T-helper 1 cell (primary cell): ENCODE measurements at places on chromosomes 5 and 9.

- no peak for DNase-seq
Observed at GRCh38 chr9:36080519-36080918, 43.8 kb downstream of the RECK start.

DNA sequence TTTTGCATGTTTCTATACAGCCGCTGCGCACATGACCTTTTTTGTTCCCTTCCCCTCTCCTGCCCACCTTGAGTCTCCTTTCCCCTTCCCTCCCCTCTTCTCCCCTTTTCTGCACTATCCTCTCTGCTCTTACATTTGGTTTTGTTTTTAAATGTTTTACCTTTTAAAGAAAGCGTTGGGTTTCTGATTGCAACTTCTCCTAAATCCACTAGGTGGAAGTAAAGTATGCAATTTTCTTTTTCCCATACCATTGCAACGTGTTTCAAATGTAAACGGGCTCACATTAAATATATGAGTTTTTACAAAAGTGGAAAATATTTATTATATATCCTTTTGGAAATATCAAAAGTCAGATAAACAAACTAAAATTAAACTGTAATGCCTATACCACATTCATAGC, 500.9 kb downstream of the DIRAS2 start:
- DNase-seq = no peak

- DNase-seq = no peak
Observed at GRCh38 chr5:96177303-96177869, 215.7 kb upstream of the ELL2 start.

DNA sequence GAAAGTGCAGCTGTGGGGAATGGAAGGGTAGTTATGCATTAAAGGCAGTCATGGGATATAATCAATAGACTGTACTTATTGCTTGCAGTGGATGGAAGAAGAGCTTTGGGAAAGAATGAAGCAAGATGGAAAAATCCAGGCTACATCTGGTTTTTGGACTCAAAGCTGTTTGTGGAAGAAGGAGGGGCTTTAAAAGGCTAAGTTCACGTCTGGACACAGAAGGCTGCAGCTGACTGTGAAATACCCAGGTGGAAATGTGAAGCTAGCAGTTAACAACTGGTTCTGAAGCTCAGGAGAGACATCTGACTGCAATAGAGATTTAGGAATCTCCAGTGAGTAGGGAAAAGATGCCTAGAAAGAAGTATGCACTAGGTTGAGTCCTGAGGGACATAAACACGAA, 43.2 kb upstream of the TIMD4 start:
- no peak for DNase-seq

DNA sequence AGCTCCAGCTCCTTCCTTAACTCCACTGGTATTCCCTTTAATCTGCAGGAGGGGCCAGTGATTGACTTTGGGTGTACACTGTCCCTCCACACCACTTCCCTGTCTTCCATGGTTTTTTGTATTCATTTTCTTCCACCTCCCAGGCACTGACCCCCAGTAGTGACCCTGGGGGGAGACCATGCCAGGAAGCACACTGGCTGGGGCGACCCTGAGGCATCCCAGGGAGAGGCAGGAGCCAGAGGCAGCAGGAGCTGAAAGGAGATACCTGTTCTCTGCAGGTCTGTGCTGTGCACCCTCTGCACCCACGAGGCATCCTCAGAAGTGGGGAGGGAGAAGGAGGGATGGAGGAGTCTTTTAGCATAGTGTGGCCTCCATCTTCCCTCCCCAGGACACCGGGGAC, 27.6 kb downstream of the IRX4 start:
- no peak for DNase-seq

DNA sequence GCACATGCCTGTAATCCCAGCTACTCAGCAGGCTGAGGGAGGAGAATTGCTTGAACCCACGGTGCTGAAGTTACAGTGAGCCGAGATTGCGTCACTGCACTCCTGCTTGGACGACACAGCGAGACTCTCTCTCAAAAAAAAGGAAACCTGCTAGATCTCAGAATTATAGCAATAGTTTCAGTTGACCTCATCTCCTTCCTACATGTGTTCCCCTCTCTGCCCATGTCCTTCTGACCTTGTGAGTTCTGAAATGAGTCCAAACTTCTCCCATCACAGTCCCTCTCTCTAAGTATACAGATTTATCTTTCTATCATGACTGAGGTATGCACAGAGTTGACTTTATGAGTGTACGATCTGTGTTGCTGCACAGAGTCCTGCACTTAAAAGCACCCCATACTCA, 44.6 kb upstream of the SHOC1 start:
- DNase-seq = peak; percentile 6

DNA sequence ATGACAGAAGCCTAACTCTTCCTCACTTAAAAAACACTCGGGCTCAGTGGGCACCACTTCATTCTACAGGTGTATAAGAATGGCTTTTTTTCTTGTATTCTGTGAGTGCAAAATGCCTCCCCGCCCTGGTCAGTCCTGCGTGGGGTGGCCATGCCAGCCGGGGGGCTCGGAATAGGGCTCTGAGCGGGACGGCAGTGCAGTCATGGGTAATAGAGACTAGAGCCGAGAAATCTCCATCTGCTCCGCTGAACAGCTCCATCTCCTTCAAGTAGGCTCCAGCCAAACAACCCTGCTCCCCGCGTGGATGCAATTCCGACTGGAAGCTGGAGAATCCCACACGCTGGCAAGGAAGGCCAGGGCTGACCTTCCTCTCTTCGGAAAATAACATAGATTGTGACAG, 317.0 kb upstream of the IRX4 start:
- DNase-seq = no peak

DNA sequence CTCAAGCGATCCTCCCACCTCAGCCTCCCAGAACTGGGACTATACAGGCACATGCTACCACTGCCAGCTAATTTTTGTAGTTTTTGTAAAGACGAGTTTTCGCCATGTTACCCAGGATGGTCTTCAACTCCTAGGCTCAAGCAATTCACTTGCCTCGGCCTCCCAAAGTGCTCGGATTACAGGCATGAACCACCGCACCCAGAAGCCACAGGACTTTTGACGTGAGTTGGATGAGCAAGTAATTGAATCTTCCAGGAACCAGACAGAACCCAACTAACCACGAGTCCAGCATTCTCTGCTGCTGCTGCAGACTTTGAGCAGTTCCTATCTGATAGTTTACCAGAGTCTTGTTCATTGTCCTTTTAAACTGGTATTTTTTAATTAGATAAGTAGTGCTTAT, 9.6 kb upstream of the ATP6V0E1 start:
- DNase-seq = no peak

GRCh38 chr9:136412962-136413361, 2.5 kb downstream of the PMPCA start:
- DNase-seq = no peak

DNA sequence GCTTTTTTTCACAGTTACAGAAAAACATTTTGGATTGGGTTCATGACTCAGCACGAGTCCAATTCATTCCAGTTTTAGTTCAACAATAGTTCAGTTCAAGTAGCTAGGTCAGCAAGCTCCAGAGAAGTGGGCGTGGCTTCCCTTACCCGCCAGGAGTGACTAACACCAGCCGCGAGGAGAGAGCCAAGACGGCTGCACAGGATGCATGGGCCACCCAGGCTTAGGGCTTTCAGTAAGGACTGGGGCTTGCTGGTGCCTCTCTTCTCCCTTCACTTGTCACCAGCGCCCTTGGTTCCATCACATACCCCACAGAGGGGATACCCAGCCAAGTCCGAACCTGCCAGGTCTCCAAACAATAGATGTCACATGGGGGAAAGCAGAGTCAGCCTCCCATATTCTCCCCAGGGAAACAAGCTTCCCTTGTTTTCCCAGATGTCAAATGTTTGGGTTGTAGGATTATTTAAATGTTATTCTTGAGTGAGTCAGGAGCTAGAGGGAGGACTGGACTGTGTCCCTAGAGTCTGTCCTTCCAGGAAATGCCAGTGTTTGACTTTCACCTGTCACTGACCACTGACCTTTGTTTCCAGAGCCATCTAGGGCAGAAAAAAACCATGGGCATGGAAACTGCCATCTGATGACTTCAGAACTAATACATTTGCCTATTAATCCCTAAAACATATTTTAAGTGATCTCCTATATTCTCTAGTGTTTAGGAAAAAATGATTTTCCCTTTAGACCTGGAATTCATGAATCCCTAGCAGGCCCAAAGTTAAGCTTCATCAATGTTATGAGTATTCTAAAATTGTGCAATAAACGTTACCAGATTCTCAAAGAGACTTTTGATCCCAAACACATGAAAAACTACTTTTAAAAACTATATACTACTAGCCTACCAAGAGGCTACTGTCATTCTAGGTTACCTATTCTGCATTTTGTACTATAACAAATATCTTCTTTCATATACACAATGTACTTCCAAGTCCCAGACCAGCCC, 51.9 kb downstream of the NIPAL4 start:
- DNase-seq = no peak

- DNase-seq = no peak
Observed at GRCh38 chr9:27476870-27477515, 47.1 kb upstream of the IFNK start.

DNA sequence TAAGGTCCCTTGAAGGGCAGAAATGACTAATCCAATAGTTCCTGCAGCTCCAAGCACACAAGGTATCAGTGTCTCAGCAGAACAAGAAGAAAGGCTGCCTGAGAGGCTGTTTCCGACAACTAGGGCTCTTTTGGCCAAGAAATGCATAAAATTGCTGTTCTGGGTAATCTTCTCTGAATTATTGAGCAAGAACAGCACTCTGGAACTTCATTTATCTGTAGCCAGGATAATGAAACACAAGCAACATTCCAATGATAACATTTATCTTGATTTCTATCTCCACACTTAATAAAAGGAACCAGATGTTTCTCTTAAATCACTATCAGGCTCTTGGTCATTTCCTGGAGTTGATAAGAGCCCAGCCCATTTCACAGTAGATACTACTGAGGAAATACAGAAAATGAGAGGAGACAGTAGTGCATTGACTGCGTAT, 17.0 kb upstream of the AUH start:
- DNase-seq = no peak

- no peak for DNase-seq
Observed at GRCh38 chr5:143101725-143102386, 301.6 kb downstream of the NR3C1 start.

DNA sequence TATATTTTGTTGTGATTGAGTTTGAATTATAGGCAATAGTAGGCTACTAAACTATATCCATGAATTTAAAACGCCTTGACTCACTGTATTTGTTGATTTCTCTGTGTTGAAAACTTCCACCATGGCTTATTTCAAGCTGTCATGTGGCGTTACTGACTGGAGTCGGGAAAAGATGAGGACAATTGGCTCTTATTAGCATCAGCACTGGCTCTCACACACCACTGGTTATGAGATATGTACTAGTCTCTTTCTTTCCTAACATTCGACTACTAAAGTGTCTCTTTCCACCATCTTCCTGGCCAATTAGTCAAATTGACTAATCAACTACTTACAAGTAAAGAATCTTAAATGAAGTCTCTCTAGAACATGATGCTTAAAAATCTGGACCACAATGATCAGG, 9.1 kb upstream of the DAB2 start:
- no peak for DNase-seq

DNA sequence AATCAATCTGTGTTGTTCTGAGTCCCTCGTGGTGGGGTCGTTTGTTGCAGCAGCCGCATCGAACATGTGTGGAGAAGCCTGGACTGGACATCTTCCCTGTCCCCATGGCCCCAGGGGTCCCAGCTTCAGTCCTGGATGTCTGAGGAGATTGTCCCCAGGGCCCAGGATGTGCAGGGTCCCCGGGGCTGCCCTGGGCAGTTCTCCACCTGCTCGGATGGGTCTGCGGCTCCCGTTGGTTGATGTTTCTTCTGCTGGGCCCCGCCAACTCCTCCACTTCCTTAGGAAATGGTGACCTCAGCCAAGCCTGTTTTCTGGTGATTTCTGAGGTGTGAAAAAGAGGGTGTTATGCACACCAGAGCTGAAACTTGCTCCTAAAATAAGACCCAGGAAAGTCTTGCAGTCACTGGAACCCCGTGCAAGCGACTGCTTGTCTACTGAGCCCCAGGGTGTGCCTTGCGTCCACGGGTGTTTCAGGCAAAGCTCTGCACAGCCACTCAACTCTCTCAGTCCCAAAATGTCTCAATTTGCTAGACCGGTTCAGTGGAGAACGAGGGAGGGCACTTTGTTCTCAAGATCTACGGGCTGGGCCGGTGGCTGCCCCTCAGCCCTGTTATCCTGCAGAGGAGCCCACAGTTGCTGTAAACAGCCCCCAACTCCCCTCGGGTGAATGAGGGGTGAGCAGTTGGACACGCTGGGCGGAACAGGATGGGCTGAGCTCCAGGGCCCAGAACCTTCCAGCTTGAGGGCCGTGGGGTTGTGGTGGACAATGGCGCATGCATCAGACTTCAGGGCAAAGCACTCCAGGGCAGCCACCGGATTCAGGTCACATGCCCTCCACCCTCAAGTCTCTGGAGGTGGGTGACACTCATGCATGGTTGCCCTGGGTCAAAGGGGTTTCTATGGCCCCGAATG, 66.7 kb upstream of the OLFM1 start:
- DNase-seq = no peak

GRCh38 chr5:153755913-153756500, 265.5 kb downstream of the GRIA1 start:
- no peak for DNase-seq

GRCh38 chr5:61252643-61252925, 79.5 kb upstream of the ZSWIM6 start:
- DNase-seq = no peak

DNA sequence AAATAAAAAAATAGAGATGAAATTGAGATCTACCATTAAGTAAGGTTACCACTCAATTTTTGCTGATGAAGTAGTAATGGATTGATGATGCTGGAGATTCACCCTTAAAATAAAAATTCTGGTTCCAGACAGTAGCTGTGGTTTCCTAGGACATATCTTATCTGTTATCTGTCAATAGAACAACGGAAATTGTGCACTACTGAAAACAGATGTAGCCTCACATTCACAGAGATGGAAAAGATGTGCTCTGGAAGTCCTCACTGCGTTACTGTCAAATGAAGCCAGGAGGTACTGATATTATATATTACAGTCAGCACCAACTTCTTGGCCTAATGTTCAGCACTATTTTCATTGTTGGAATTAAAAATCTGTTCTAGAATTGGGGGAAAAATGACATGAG, 154.0 kb downstream of the SLC24A2 start:
- no peak for DNase-seq

- peak; percentile 53 for DNase-seq
Observed at GRCh38 chr9:131590449-131590848, 45.1 kb downstream of the PRRT1B start.

DNA sequence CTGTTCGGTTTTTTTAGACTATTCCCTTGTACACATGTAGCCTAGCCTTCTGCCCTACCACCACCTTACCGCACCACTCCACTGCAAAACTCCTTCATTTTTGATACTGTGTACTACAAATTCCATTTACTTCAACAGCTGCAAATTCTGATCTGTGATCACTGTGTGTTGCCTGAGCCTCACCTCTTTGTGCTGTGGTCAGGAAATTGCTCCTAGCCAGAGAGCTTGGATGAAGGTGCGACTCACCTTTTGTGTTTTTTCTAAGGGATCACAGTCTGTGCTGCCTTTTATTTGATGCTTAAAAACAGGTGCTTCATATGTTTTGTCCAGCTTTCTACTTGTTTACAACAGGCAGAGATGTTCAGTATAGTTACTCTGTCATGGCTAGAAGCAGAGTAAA, 31.5 kb downstream of the CSNK1G3 start:
- DNase-seq = no peak

- DNase-seq = no peak
Observed at GRCh38 chr5:107134931-107135330, 535.8 kb downstream of the EFNA5 start.
